ENCODE measurements at places on chromosomes 4 and X.

DNA sequence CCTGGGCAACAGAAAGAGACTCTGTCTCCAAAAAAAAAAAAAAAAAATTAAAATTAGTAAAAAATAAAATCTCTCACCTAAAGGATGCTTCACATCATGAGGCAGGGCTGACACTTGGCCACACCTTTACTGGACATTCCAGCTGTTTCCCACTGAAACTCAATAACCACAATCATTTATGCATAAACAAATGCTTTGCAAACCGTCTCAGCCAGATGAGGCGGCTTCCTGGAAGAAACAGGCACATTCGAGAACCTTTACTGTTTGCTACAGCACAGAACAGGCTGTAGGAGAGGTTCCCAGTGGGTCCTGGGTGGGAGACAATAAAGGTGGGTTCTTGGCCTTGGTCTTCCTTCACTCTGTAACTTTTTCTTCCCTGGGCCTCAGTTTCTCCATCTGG, 10.9 kb upstream of the TBC1D14 start:
- DNase-seq: no peak

- DNase-seq: no peak
Observed at GRCh38 chr4:10326075-10326474, 131.2 kb downstream of the ZNF518B start.

DNA sequence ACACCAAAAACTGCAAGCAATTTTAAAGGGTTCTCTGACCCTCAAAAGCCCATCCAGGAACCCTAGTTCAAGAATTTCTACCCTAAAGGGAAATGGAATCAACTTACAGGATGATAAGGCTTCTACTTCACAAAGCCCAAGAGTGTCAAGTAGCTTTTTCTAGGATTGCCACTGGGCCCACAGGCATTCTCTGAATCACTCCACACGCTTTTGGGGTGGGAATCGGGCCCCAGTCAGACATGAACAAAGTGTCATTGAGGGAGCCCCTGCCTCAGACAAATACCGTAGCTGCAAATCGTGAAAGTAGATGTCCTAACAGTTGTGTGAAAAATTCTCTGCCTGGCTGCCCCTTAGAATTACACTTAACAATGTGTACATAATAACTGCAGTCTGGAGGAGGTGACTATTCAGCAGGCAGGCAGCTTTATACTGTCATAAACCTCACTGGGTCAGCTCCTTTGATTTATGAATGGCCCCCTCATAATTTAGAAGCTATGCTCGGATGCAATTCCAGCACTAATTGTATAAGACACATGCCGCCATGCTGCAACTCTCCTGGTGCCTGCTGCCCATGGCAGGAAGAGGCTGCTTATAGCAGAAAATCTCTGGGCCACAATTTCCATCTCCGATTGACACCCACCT, 36.7 kb downstream of the CHRDL1 start:
- DNase-seq: no peak

GRCh38 chrX:16993791-16994318, 47.4 kb downstream of the REPS2 start:
- DNase-seq: no peak

- DNase-seq: no peak
Observed at GRCh38 chr4:54066088-54066415, 1.6 kb upstream of the CHIC2 start.

DNA sequence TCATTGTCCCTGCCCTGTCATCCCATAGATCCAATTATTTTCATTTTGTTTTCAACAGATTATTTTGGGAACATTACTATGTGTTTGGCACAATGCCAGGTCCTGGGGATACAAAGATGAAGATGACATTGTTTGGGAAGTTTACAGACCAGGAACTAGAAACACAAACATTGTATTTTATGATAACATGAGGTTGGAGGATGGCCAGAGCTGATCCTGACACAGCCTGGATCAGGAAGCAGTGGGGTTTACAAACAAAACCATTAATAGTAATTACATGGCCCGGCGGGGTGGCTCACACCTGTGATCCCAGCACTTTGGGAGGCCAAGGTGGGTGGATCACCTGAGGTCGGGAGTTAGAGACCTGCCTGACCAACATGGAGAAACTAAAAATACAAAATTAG, 29.9 kb downstream of the CLRN2 start:
- no peak for DNase-seq

DNA sequence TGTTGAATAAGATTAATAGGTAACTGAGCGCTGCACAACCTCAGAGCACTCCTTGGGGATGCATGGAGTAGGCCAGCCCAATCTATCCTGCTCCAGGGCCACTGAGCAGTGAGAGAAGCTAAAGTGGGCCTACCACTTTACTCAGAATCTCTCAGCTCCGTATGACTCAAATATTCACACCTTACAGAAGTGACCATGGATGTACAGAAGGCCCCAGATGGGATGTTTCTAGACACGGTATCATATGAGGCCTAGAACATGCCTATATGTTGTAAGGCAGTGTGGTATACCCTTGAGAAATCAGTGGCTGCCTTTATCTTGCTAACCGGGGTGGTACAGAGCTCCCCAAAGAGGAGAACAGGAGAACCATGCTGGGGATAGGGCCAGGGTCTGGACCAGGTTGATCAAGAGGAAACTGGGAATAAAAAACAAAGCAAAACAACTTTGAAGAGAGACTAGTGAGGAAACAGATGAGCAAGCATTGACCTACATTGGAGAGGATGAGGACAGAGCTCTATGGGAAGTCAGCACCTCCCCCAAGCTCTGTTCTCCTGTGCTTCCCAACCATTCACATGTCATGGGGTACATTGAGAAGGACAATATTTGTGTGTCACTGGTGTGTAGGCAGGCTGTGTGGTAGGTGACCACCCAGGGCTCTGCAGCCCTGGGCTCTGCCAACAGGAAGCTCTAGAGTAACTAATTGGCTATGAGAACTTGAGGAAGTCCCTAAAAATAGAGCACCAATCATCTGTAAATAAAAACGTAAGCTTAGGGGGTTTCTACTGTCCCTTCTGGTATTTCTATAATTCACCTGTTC, 31.4 kb downstream of the HOPX start:
- no peak for DNase-seq

Data from astrocyte of the spinal cord (primary cell).